Calu3 (cell line): ENCODE measurements at places on chromosomes 3 and 15. TPM values are rescaled to one million over a fixed set of nuclear protein-coding genes. Genes with fewer than 3 reads are reported as not detected.

FSTL1 gene
- 10.0 and 18.5 TPM in 2 replicates for total RNA-seq

LMOD3 gene
- not detected in 2 replicates for total RNA-seq

ROPN1 gene
- total RNA-seq = not detected in 2 replicates

CYP1A2 gene
- not detected in 2 replicates for total RNA-seq

RLBP1 gene
- total RNA-seq = not detected in 2 replicates

MCTP2 gene
- 30.1 and 40.5 TPM in 2 replicates for total RNA-seq

PLSCR1 gene
- total RNA-seq = 887 and 1,018 TPM in 2 replicates

HGD gene
- 23.0 and 29.5 TPM in 2 replicates for total RNA-seq
